ENCODE measurements at places on chromosomes 12 and 14. TPM values are rescaled to one million over a fixed set of nuclear protein-coding genes. Genes with fewer than 3 reads are reported as not detected.

DNA sequence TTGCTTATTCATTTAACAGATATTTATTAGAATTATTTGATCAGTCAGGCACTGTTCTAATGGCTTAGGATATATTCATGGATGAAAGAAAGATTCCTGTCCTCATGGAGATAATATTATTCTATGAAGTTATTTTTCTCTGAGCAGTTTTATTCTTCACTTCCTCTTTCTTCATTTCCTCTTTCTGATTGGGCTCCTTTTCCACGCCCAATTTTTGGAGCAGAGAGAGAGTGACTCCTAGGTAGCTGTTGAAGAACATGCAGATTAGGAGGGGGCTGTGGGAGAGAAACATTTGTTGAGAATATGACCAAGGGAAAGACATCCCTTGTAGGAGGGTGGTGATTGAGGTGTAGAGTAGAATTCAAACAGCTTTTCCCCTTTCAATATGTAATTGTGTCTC is 6.0 kb upstream of the YARS2 start:
- no peak for DNase-seq
- H3K4me3 ChIP-seq, result no peak overlapping the region
- no peaks in the 10 kb centered on the region for H3K36me3 ChIP-seq
- no peak overlapping the region for H3K27ac ChIP-seq
- H3K27me3 ChIP-seq, result peaks cover 22% of the 10 kb centered on the region

The SLC8A3 gene
- total RNA-seq, result 0.17 TPM

The MANSC4 gene
- not detected for total RNA-seq

- H3K4me3 ChIP-seq, result no peak overlapping the region
- no peaks in the 10 kb centered on the region for H3K27me3 ChIP-seq
These were observed 49.9 kb downstream of the FUT8 start for GRCh38 chr14:65462411-65462810.

GRCh38 chr14:61876362-61877034 is 114.3 kb downstream of the SNAPC1 start:
- no peaks in the 10 kb centered on the region for H3K36me3 ChIP-seq
- H3K27ac ChIP-seq, result no peak overlapping the region
- DNase-seq, result no peak
- peaks cover 19% of the 10 kb centered on the region for H3K27me3 ChIP-seq
- no peak overlapping the region for H3K4me3 ChIP-seq
- peaks cover 12% of the 10 kb centered on the region for H3K4me1 ChIP-seq

The FIGNL2 gene
- 0.30 TPM for total RNA-seq

- no peak for DNase-seq
- H3K4me3 ChIP-seq, result no peak overlapping the region
- H3K27ac ChIP-seq, result no peak overlapping the region
- H3K27me3 ChIP-seq, result no peaks in the 10 kb centered on the region
- H3K4me1 ChIP-seq, result peaks cover 11% of the 10 kb centered on the region
These were observed 180.1 kb downstream of the C12orf50 start for GRCh38 chr12:87849074-87849473.

The SETD3 gene
- 54.5 TPM for total RNA-seq

- no peak overlapping the region for H3K4me3 ChIP-seq
- no peaks in the 10 kb centered on the region for H3K27me3 ChIP-seq
These were observed 34.7 kb upstream of the NRXN3 start for GRCh38 chr14:78135450-78135891.

DNA sequence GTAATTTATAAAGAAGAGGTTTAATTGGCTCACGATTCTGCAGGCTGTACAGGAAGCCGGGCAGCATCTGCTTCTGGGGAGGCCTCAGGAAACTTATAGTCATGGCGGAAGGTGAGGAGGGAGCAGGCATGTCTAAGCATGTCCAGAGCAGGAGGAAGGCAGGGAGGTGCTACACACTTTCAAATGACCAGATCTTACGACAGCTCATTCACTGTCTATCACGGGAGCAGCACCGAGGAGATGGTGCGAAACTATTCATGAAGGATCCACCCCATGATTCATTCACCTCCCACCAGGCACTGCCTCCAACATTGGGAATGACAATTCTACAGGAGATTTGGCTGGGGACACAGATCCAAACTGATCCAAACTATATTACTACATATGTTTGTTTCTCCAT is 10.0 kb downstream of the SFSWAP start:
- H3K4me1 ChIP-seq, result peaks cover 23% of the 10 kb centered on the region
- H3K27me3 ChIP-seq, result no peaks in the 10 kb centered on the region
- peak overlapping the region; percentile 43 for H3K27ac ChIP-seq
- no peak for DNase-seq

The PPP1R12A gene
- 118 TPM for total RNA-seq

GRCh38 chr12:18246066-18246465 is 15.3 kb upstream of the PIK3C2G start:
- DNase-seq, result no peak
- no peaks in the 10 kb centered on the region for H3K36me3 ChIP-seq
- H3K4me1 ChIP-seq, result no peaks in the 10 kb centered on the region
- H3K27me3 ChIP-seq, result peaks cover 2% of the 10 kb centered on the region

DNA sequence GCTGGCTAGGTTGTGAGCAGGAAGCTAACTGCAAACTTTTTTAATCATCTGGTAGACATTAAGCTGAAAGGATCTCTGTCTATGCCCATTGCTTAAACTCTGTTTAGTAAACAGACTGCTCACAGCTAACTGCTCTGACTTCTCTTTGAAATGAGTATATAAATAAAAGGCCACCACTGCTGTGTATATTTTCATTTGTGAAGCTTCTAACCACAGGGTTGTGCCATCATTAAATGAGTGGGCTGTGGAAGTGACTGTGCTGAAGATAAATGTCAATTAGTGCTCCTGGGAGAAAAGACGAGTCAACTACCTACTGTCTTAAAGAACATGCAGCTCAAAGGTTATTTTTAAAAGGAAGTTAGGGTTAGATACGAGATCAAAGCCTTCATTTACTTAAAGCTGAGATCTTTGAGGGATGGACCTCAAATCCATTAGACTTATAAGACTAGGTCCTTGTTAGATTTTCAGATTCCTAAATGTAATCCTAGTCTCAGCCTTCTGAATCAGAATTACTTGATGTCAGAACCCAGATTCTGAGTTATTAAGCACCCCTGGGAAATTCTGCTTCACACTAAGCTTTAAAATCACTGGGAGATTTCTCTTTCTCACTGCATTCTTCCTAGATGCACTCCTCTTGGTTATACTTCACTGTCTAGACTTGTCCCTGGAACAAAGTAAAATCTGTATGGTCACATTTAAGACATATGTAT is 213.1 kb upstream of the FLRT2 start:
- no peak for DNase-seq
- H3K4me1 ChIP-seq, result peaks cover 42% of the 10 kb centered on the region
- H3K27ac ChIP-seq, result no peak overlapping the region
- no peaks in the 10 kb centered on the region for H3K36me3 ChIP-seq
- no peak overlapping the region for H3K4me3 ChIP-seq

The B4GALNT3 gene
- total RNA-seq, result 3.5 TPM

The RACGAP1 gene
- 31.0 TPM for total RNA-seq

- H3K27ac ChIP-seq, result no peak overlapping the region
- H3K36me3 ChIP-seq, result no peaks in the 10 kb centered on the region
- H3K4me1 ChIP-seq, result no peaks in the 10 kb centered on the region
- no peak overlapping the region for H3K4me3 ChIP-seq
- no peak for DNase-seq
These were observed 194.4 kb upstream of the CCDC196 start for GRCh38 chr14:66291756-66292155.

GRCh38 chr14:49052521-49052920 is 533.7 kb downstream of the RPS29 start:
- H3K4me1 ChIP-seq, result no peaks in the 10 kb centered on the region
- H3K4me3 ChIP-seq, result no peak overlapping the region
- H3K27ac ChIP-seq, result no peak overlapping the region

The KIF26A gene
- total RNA-seq, result 0.60 TPM

The KRT2 gene
- total RNA-seq, result not detected

The PLEKHD1 gene
- 0.08 TPM for total RNA-seq

DNA sequence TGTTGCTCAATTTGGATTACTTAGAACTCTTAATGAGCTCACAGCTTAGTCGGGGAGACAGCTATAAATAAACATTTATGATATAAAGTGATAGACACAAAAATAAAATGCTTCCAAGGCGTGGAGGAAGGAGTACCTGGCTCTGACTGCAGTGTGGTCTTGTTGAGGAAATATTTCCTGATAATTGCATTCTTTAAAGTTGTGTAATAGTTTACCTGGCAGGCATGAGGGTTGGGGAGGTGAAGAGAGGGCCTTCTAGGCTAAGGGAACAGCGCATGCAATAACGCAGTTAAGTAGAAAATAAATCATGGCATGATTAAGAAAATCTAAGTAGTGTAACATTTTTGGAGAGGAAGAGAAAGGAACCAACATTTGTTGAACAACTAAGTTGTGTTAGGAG is 260.5 kb upstream of the ATP2B1 start:
- no peak overlapping the region for H3K4me3 ChIP-seq
- no peak overlapping the region for H3K27ac ChIP-seq
- H3K36me3 ChIP-seq, result no peaks in the 10 kb centered on the region
- H3K27me3 ChIP-seq, result no peaks in the 10 kb centered on the region
- no peaks in the 10 kb centered on the region for H3K4me1 ChIP-seq
- no peak for DNase-seq

GRCh38 chr12:105477873-105478272 is 147.4 kb downstream of the C12orf75 start:
- H3K4me1 ChIP-seq, result peaks cover 46% of the 10 kb centered on the region
- no peak for DNase-seq
- peaks cover 2% of the 10 kb centered on the region for H3K36me3 ChIP-seq
- no peak overlapping the region for H3K4me3 ChIP-seq

DNA sequence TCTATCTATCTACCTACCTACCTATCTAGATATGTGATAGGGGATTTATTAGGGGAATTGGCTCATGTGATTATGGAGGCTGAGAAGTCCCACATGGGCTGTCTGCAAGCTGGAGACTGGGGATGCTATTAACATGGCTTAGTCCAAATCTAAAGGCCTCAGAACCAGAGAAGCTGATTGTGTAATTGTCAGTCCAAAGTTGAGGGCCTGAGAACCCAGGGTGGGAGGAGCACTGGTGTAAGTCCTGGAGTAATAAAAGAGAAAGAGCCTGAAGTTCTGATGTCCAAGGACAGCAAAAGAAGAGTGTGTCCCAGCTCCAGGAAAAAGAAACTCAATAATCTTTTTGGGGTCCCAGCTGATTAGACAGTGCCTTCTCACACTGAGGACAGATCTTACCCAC is 98.5 kb upstream of the SEL1L start:
- H3K27me3 ChIP-seq, result peaks cover 8% of the 10 kb centered on the region

The SLCO1B3 gene
- not detected for total RNA-seq

The GUCY2C gene
- total RNA-seq, result not detected

DNA sequence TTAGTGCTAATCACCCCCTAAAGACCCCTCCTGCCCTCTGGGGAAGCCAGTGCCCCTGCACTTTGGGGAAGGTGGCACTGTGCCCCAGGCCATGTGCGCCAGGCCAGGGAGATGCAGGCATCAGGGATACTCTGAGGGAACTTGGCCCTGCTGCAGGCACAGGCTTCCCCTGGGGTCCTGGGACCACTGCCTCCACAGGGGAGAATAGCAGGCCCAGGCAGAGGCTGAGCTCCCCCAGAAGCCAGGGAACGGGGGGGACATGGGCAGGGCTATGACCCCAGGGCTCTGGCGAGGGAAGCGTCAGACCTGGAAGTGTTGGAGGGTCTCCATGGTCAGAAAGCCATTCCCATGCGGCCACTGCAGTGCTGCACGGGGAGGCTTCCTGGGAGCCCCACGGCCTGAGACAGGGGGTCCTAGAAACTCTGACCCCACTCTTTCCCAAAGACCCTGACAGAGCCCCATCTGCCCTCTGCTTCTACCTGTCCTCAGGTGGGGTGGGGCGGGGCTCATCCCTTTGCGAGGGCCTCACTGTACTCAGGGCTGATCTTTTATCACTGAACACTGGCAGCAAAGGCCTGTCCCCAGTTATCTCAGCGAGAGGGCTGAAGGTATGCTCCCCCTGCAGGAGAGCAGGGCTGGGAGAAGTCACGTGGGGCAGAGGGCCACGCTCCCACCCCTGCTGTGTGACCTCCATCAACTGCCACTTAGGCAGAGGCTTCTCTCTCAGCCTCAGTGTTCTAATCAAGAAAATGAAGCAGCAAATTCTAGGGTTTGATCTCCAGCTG is 160.0 kb downstream of the CALM1 start:
- peak; percentile 68 for DNase-seq
- H3K4me1 ChIP-seq, result peaks cover 14% of the 10 kb centered on the region
- H3K27me3 ChIP-seq, result no peaks in the 10 kb centered on the region
- no peaks in the 10 kb centered on the region for H3K36me3 ChIP-seq
- H3K27ac ChIP-seq, result no peak overlapping the region
- no peak overlapping the region for H3K4me3 ChIP-seq

DNA sequence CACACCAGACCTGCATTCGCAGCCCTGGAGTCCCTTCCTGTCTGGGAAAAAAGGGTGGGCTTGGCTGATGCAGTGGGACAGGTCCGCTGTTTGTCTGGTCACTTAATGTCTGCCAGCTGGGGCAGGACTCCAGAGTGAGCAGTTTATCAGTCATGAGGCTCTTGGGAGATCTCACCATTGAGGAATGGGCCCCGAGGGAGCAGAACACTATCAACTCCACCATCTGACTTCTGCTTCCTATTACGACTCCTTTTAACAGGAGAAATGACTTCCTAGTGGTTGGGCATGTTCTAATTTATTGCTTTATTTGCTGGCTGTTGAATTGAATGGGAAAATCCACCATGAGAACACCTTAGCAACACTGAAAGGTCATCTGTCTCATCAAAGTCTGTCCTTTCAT is 182.5 kb upstream of the RASSF8 start:
- no peaks in the 10 kb centered on the region for H3K36me3 ChIP-seq
- no peak for DNase-seq
- H3K4me1 ChIP-seq, result no peaks in the 10 kb centered on the region
- no peak overlapping the region for H3K4me3 ChIP-seq
- peaks cover 1% of the 10 kb centered on the region for H3K27me3 ChIP-seq

The ZNF839 gene
- total RNA-seq, result 8.2 TPM

- H3K36me3 ChIP-seq, result no peaks in the 10 kb centered on the region
- peaks cover 50% of the 10 kb centered on the region for H3K4me1 ChIP-seq
- H3K27me3 ChIP-seq, result no peaks in the 10 kb centered on the region
- peak overlapping the region; percentile 22 for H3K27ac ChIP-seq
- H3K4me3 ChIP-seq, result no peak overlapping the region
These were observed 3.6 kb upstream of the RCOR1 start for GRCh38 chr14:102588821-102589220.

- no peaks in the 10 kb centered on the region for H3K4me1 ChIP-seq
- H3K27ac ChIP-seq, result no peak overlapping the region
- H3K36me3 ChIP-seq, result peaks cover 9% of the 10 kb centered on the region
- no peak overlapping the region for H3K4me3 ChIP-seq
- H3K27me3 ChIP-seq, result no peaks in the 10 kb centered on the region
- no peak for DNase-seq
These were observed 66.3 kb downstream of the GPR135 start for GRCh38 chr14:59398841-59399240.

DNA sequence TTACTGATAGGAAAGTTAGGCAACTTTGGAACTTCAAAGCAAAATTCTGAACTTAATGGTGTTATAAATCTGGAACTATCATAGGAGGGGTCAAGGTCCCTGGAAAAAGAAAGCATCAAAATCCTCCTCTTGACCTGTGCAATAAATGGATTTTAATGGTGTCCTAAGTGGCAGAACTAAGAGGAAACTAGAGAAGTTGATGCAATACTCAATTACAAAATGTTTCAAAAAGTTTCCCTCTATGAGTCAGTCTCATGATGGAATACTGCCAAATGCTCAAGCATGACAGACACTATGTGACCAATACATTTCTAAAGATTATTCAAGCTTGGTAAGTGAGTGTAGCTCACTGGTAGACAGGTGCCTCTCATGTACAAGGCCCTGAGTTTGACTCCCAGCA is 47.7 kb upstream of the ERGIC2 start:
- no peak for DNase-seq
- H3K4me1 ChIP-seq, result peaks cover 30% of the 10 kb centered on the region
- H3K27ac ChIP-seq, result peak overlapping the region; percentile 76
- peaks cover 9% of the 10 kb centered on the region for H3K36me3 ChIP-seq
- no peak overlapping the region for H3K4me3 ChIP-seq

The IGFBP6 gene
- 10.0 TPM for total RNA-seq

Data from chondrocyte (in vitro differentiated cells).